ENCODE measurements at places on chromosomes 2 and 18.

DNA sequence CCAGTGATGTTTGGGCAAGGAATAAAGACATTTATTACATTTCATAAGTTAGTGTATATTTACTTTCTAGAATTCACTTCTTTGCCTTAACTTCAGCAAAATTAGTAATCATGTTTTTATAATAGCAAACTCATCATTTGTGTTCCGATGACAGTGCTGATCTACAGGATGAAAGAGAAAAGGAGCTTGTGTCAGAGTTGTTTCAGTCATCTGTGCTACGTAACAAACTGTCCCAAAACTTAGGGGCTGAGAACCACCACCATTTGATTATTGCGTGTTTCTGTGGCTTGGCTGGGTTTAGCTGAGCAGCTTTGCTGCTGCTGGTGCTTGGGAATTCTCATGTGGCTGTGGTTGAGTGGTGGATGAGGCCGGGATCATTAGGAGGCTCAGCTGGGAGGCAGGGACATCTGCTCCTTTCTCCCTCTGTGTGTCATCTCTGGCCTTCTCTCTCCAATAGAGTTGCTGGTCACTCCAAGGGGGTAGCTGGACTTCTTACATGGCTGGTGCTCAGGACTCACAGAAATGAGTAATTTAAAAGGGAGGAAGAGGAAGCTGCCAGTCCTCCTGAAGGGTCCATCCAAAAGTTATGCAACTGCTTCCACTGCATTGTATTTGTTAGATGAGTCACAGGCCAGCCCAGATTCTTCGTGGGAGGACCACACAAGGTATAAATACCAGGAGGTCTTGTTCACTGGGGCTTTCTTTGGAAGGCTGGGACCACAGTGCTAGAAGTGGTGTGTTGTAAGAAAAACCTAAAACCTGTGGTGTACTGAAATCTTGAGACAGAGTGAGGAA, 43.4 kb upstream of the HAAO start:
- peak; percentile 51 for DNase-seq

DNA sequence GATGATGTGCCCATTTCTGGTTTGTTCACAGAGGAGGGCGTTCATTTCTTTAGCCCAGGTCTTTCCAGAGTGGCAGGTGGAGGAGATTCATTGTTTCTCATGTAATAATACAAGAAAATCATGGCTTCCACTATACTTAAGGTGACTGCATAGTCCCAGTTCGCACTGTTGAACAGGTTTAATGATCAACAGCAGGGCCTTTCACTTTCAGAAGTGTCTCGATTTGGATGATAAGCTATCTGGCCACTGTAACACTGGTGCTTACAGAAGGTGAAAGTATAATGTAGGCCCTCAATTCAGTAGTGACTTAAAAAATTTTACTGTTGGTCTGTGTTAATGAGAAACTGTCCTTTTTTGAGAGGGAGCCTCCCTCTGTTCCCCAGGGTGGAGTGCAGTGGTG, 1.4 kb downstream of the RMC1 start:
- DNase-seq = no peak

GRCh38 chr18:52481116-52481515, 141.1 kb downstream of the DCC start:
- no peak for DNase-seq

GRCh38 chr2:240579771-240580614, 6.5 kb upstream of the CAPN10 start:
- DNase-seq = peak; percentile 84

DNA sequence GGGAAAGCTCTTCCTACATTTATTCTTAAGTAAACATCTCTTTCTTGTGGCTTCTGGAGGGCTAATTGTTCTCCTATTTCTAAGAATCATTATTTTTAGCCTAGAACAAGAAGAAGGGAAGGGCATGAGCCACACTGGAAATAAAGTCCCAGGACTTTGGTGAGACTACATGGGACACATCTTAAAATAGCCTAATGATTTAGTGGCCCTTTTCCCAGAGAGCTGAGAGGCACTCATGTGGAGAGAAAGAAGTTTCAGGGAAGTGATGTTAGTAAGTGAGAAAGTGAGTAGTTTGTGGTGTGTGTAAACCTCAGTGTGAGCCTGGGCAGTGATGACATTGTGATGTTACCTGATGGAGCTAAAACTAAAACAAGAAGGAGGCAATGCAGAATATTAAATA, 14.6 kb downstream of the ITGA4 start:
- no peak for DNase-seq

DNA sequence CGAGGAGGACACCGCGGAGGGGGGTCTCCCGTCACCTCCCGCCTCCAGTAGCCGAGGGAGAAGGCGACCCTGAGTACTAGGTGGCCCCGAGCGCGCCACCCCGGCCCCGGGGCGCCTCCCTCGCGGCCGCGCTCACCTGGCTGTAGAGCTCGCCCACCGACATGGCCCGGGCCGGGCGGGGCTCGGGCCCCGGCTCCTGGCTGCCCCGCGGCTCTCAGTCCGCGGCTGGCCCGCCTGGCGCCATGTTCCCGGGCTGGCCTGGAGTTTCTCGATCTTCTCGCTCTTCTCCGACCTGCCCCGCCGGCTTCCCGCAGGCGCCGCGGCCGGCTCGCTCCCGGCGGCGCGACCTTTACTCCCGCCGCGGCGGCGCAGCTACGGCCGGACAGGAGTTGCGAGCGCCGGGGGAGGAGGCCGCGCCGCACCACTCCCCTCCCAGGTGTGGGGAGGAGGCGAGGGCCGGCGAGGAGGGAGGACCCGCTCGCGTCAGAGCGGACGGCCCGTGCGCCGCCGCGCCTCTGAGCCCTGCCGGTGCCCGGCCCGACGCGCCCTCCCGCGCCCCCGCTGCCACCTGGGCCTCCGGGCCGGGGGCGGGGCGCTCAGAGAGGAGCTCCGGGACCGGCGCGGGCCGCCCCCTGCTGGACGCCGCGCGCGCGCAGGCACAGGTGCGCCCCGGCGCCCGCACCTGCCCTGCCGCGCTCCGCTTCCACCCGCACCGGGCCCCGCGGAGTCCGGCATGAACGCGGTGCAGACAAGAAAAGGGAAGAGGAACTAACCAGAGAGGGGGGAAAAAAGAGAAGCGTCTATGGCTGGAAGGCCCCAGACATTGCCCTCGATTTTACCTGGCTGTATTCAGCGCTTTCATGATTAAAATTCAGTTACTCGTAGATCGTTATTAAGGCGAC, at the start of gene MYO5B:
MYO5B (minus strand) TSS at position 517 of the 902 bp plus-strand sequence; CDS start at position 163, 354 bp downstream.
- peak; percentile 95 for DNase-seq

- no peak for DNase-seq
Observed at GRCh38 chr2:5433855-5434254, 258.3 kb upstream of the SOX11 start.

DNA sequence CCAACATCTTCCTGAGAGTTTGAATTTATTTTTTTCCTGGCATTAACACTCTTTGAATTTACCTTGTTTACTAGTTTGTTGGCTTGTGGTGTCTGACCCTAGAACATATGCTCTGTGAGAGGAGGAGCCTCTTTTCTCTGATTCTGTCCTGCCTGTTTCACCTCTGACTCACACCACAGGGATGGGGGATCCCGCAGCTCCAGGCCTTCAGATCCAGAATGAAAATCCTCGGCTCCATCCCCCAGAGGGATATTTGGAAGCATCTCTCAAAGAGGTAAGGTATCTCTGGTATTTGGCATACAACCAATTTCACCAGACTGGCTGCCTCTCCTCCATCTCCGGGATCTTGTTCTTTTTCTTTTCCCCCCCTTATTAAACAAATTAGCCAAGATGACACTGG, 104.7 kb downstream of the GPR39 start:
- no peak for DNase-seq

GRCh38 chr2:224122542-224122941, 83.5 kb upstream of the SERPINE2 start:
- no peak for DNase-seq

GRCh38 chr2:42021464-42021863, 26.4 kb upstream of the PKDCC start:
- no peak for DNase-seq

DNA sequence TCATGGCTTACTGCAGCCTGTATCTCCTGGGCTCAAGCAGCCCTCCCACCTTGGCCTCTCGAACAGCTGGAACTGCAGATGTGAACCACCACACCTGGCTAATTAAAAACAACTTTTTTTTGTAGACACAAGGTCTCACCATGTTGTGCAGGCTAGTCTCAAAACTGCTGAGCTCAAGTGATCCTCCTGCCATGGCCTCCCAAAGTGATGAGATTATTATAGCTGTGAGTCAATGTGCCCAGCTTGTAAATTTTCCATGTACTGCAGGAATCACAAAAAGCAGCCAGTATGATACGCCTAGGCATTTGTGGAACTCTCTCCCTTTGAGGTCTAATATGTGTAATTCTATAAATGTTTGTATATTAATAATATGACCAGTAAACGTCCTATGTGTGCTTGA, 59.9 kb downstream of the MSH6 start:
- DNase-seq = no peak

- no peak for DNase-seq
Observed at GRCh38 chr2:34201099-34201498, 602.0 kb upstream of the FAM98A start.

- no peak for DNase-seq
Observed at GRCh38 chr2:25085761-25086560, 44.1 kb downstream of the EFR3B start.

DNA sequence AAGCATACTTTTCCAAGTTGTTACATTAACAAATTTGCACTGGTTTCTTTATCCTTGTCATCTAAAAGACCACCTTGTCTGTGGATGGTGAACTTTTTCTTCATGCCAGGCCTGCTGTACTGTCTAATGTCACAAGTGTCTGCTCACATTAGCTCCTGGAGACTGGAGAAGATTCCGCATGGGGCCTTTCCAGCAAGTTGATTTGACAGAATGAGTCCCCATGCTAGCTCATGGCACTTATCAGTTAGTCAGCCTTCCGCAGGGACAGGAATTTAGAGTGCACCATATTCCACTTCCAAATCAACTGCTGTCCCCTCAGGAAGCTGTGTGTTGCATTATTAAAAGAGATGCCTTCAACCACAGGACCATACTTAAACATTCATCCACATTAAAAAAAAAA, 41.4 kb upstream of the LRPPRC start:
- no peak for DNase-seq

DNA sequence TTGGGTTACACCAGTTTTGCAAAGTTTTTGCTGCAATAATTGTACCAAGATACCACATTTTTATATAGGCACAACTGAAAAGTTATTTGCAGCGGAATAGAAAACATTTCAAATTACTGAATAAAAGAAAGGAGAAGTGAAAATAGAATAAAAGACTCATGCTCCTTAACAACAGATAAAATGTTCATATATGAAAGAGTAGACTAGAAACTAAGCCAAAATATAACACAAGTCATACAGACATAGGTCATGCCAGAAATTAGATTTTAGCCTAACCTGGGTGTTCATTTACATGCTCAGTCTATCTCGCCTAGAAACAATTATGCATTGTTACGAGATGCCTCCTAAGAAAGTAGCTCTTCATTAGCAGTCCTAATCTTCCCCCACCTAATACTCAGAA, 16.4 kb upstream of the MAP3K20 start:
- DNase-seq = no peak

- no peak for DNase-seq
Observed at GRCh38 chr2:224023188-224023587, 15.9 kb downstream of the SERPINE2 start.

- no peak for DNase-seq
Observed at GRCh38 chr2:45505138-45505537, 105.9 kb downstream of the SRBD1 start.

DNA sequence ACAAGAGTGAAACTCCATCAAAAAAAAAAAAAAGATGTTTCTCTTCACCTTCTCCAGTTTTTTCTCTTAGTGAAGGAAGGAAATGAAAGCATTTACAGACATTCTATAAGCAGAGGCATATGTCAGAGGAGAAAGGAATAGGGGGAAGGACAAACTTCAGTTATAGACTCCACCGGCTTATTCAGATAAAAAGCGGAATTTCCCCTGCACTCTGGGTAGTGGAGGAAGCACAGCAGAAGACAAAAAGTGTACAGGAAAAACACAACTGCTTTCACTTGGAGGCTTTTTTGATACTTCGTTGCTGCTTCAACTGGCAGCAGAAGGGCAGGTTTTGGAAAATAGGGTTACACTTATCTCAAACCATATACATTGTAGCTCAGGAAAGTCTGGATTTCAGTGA, 3.2 kb upstream of the MGAT4A start:
- DNase-seq = no peak

- no peak for DNase-seq
Observed at GRCh38 chr2:223972656-223973102, 15.4 kb downstream of the MRPL44 start.

- DNase-seq = no peak
Observed at GRCh38 chr18:79635427-79635726, 44.2 kb upstream of the CTDP1 start.

DNA sequence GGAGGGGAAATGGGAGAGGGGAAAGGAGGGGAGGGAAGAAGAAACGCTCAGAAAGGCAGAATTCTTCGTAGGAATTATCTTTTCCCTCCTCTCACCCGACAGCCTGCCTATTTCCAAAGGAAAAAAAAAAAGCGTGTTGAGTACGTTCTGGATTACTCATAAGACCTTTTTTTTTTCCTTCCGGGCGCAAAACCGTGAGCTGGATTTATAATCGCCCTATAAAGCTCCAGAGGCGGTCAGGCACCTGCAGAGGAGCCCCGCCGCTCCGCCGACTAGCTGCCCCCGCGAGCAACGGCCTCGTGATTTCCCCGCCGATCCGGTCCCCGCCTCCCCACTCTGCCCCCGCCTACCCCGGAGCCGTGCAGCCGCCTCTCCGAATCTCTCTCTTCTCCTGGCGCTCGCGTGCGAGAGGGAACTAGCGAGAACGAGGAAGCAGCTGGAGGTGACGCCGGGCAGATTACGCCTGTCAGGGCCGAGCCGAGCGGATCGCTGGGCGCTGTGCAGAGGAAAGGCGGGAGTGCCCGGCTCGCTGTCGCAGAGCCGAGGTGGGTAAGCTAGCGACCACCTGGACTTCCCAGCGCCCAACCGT, at the start of gene GAD1:
GAD1 (plus strand) TSS at position 384 of the 589 bp plus-strand sequence. CDS start 1,705 bp downstream, outside the sequence.
- DNase-seq = peak; percentile 87

DNA sequence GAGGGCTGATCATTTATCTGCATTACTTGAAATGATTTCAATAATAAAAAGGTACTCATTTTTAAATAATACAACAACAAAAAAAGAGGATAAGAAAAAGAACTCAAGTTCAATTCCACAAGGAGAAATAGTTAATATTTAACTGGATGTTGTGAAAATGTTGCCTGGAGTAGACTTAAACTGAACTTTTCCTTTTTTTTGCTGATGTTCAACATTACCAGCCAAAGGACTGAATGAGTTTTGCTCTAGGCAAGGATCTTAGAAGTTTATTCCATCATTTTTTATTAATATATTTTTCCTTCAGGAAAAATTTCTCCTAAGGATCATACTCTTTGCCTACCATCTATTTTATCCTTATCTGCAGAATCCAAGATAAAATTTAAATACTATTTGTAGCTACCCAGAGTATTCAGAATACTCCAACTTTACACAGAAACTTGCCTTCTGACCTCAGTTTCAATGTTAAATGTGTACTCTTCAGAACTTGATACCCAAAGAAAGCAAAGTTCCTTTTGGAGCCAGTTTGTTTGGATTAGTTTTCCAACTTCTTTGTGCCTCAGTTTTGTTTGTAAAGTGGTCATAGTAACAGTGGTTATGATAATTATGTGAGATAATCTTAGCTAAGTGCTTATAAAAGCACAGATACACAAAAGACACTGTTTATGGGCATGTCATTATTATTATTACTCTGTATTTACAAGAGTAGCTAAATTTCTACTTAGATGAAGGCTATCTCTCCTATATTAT, 12.8 kb downstream of the CKAP2L start:
- DNase-seq = no peak

- no peak for DNase-seq
Observed at GRCh38 chr2:15890124-15890754, 50.1 kb upstream of the MYCN start.
